ENCODE measurements at places on chromosomes 7 and 10.
A peak's percentile ranks its signal among the peaks of the same experiment; 100 is the strongest.

GRCh38 chr7:68936471-68937035 lies 661.7 kb upstream of the AUTS2 start:
- H3K27ac ChIP-seq = no peak overlapping the region
- H3K4me3 ChIP-seq = no peak overlapping the region
- no peaks in the 10 kb centered on the region for H3K36me3 ChIP-seq
- no peaks in the 10 kb centered on the region for H3K4me1 ChIP-seq
- no peak for DNase-seq

- no peaks in the 10 kb centered on the region for H3K27me3 ChIP-seq
- H3K36me3 ChIP-seq = no peaks in the 10 kb centered on the region
- no peak overlapping the region for H3K4me3 ChIP-seq
- H3K27ac ChIP-seq = no peak overlapping the region
- no peaks in the 10 kb centered on the region for H3K4me1 ChIP-seq
- no peak for DNase-seq
These were observed 662.7 kb upstream of the POT1 start for GRCh38 chr7:125592331-125592730.

GRCh38 chr10:8404721-8405120 lies 350.2 kb downstream of the GATA3 start:
- DNase-seq = peak; percentile 70
- H3K27me3 ChIP-seq = peaks cover 17% of the 10 kb centered on the region
- peak overlapping the region; percentile 66 for H3K4me3 ChIP-seq
- H3K4me1 ChIP-seq = peaks cover 72% of the 10 kb centered on the region
- peak overlapping the region; percentile 88 for H3K27ac ChIP-seq

GRCh38 chr7:133755901-133756300 lies 371.2 kb upstream of the LRGUK start:
- H3K36me3 ChIP-seq = no peaks in the 10 kb centered on the region
- no peak overlapping the region for H3K27ac ChIP-seq
- H3K4me3 ChIP-seq = no peak overlapping the region
- H3K4me1 ChIP-seq = no peaks in the 10 kb centered on the region
- no peak for DNase-seq

DNA sequence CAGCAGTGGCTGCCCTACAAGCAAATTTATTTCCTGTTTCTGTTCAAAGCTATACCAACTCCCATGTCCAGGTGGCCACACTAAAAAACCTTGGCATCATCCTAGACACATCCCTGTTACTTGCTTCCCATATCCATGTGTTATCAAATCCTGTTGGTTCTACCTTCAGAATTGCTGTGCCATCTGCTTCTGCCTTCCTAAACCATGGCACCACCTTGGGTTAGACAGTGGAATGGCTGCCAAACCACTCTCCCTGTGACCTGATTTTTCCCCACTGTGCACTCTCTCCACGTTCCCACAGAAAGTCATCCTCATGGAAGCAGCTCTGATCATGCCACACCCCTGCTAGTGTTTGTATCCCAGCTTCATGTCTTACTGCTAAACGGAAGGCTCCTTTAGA lies 697.6 kb upstream of the GALNT17 start:
- H3K36me3 ChIP-seq = no peaks in the 10 kb centered on the region
- no peak overlapping the region for H3K27ac ChIP-seq
- no peak for DNase-seq
- no peaks in the 10 kb centered on the region for H3K27me3 ChIP-seq
- no peak overlapping the region for H3K4me3 ChIP-seq
- peaks cover 10% of the 10 kb centered on the region for H3K4me1 ChIP-seq

GRCh38 chr7:71625545-71625944 lies 493.6 kb downstream of the GALNT17 start:
- no peaks in the 10 kb centered on the region for H3K36me3 ChIP-seq
- no peaks in the 10 kb centered on the region for H3K27me3 ChIP-seq

- H3K4me1 ChIP-seq = no peaks in the 10 kb centered on the region
- peaks cover 33% of the 10 kb centered on the region for H3K27me3 ChIP-seq
- no peak for DNase-seq
- H3K27ac ChIP-seq = no peak overlapping the region
These were observed 198.2 kb downstream of the EMX2 start for GRCh38 chr10:117740691-117741222.
